ENCODE measurements at places on chromosomes 4 and X.

DNA sequence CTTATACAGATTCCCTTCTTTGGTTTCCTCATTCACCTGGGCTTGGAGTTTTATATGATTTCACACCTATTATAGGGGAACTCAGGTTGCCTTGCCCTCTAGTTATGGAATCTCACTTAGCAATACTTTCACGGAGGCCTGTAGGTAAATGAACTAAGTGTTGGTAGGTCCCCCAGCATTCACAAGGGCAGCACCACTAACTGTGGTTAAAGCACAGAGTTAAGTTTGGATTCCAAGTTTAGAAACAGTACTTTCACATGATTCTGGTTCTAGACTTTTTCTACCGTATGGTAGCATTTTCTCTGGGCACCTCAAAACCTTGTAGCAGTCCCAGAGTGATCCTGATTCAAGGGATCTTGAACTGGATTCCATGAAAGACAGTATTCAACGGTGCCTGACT, 46.4 kb downstream of the SH2D1A start:
- no peak for DNase-seq

DNA sequence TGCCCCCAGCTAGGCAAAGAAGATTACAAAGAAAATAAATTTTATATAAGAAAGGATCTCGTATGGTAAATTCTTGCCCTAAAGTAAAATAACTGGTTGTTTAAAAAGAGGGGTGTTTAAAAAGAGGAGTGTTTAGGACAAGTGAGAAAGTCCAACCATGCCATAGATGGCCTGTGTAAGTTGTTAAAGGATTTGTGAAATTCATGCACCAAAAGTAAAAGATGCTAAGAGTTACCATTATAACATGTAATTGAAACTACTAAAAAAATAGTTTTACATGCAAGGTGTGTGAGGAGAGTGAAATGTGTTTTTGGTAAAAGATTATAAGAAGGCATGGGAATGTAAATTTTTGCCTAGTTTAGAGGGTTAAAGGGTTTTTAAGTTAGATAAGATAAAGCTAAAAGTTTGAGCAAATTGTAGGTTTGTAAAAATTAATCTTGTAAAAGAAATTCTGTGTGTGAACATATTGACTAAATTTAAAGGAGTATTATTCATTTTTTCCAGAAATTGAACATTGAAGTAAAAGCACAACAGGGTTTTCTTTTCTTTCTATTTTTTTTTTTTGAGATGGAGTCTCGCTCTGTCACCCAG, 20.1 kb downstream of the HTT-AS start:
- DNase-seq, result no peak

DNA sequence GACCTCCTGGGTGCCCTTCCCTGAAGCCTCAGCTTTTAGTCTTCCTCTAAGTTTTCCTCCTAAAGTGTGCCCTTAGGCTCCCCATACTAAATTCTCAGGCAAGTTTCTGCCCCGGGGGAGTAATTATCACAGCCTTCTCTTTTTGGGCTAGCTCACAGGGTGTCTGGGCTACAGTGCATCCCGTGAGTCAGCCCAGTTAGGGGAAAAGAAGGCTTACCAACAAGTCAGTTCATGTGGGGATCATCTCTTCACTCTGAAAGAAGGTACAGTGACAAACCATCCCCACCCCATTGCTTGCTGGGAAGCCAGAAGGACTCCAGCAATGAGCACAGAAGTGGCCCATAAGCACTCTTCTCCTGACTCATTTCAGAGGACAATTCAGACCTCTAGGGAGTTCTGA, 134.7 kb upstream of the FAM9C start:
- no peak for DNase-seq

- DNase-seq, result no peak
These were observed 794.8 kb upstream of the EPHA5 start for GRCh38 chr4:66465111-66465510.

GRCh38 chr4:5118091-5118786, 67.0 kb downstream of the STK32B start:
- no peak for DNase-seq

- no peak for DNase-seq
These were observed 36.6 kb downstream of the FHL1 start for GRCh38 chrX:136183917-136184316.

DNA sequence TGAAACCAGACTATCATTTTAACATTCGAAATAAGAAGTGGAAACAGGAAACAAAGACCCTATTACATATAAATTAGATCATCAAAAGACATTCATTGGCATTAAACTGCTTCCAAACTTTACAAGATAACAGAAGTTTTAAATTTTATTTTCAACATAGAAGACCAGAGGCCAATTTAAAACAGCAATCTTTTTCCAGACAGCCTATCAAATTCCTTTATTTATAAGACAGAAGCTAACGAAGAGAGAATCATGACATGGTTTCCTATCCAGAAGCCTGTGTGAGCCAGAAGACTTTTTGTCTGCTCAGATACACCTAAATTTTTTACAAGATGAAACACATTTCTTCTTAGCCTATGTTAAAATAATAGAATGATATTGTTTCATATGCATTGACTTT, 291.9 kb downstream of the PPP3CA start:
- no peak for DNase-seq

- DNase-seq, result no peak
These were observed 37.5 kb downstream of the HERC3 start for GRCh38 chr4:88629826-88630225.

DNA sequence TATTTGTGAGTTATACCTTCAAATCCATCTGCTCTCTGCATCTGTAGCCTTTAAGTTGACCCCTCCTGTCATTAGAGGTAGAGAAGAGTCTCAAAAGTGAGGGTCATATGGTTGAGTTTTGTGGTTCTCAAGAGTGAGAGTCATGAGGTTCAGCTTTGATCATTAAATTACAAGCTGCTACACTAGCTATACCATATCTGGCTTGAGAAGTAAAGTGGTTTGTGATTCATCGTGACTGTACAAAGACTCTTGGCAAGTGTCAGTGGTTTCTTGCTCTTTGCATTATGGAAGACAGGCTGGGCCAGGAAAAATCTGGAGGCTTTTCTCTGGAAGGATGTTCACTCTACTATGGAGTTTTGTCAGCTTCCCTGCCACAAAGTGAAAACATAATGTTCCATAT, 170.6 kb downstream of the ZC4H2 start:
- DNase-seq, result no peak

GRCh38 chr4:99679204-99679603, 21.6 kb upstream of the C4orf54 start:
- no peak for DNase-seq

DNA sequence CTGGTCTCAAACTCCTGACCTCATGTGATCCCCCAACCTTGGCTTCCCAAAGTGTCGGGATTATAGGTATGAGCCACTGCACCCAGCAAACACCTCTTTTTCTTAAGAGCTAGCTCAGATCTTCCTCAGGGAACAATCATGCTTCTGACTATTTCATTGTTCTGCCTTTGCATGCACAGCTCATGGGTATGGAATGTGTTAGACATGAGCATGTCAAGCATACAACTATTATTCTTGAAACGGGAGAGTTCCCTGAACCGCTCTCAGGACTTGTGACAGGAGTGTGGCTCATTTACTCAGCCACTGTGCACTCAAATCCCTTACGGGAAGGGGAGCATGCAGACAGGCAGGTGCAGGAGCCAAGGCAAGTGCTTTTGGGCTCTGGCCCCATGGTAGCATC, 231.7 kb upstream of the TAPT1 start:
- DNase-seq, result no peak

GRCh38 chr4:555566-556275, 20.4 kb downstream of the TMEM271 start:
- DNase-seq, result no peak

DNA sequence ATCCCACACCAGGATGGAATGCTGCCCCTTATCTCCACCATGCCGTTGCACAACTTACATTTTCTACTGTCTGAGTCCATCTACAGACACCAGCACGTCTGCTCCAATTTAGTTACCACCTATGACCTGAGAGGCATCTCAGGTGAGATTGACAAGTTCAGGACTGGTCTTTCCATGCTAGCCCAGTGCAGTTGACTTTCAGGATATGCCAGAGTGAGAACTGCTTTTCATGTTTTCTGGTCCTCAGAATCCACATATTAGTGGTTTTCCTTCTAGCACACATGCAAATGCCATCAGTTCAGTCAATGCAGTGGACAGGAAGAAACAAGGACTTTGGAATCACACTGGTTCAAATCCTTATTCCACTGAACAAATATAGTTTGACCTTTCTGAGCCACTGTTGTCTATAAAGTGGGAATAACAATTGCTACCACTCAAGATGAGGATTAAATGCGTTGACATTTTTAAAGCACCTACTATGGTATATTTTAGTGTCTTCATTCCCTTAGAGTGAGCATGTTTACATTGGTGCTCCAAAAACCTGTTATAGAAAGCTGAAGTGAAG, 38.1 kb upstream of the ANXA3 start:
- no peak for DNase-seq

Data from stimulated activated CD8-positive, alpha-beta memory T cell treated with anti-CD3 and anti-CD28 coated beads, Interleukin-7, amount 100 ng/mL, for 24 hours (primary cell).